ENCODE measurements at places on chromosomes 6 and 20.

GRCh38 chr6:150680510-150680909 is 80.8 kb downstream of the PLEKHG1 start:
- DNase-seq, result no peak

DNA sequence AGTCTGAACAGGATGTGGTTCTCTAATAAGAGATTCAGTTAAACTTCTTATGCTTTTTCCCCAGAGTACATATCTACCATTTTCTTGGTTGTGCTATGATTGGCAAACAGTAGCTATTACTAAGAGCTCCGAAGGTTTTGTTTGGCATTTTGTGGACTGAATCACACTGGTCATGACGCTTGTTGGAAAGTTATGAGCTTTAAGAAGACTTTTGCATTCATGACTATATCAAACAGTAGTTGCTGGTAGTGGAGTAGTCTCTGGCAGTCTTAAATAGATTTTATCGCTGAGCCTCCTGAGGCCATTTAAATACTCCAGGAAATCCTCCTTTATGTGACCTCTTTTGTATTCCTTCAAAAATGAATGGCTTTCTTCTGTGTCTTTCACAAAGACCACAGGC is 40.8 kb downstream of the CCDC170 start:
- DNase-seq, result no peak

GRCh38 chr6:157428427-157429202 is 47.6 kb downstream of the ZDHHC14 start:
- peak; percentile 77 for DNase-seq

- DNase-seq, result no peak
Observed at GRCh38 chr20:51162015-51162414, 139.1 kb upstream of the KCNG1 start.

GRCh38 chr6:157054531-157054979 is 268.8 kb downstream of the TMEM242 start:
- DNase-seq, result peak; percentile 66

DNA sequence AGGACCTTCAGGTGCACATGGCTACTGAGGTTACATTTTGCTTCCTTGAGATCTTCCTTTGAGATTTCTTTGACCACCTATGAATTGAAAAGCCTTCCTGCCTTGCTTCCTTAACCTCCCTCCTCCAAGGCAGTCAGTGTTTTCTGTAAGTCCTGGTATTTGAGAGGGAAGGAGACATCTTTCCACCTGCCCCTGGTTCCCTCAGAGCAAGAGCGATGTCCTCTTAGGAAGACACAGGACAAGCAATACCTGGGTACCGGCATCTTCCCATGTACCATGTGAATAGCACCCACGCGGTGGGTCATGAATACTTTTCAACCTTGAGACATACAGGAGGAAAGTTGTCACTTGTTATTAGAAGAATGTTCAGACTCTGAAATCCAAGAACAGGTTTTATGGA is 37.1 kb downstream of the GINS1 start:
- DNase-seq, result peak; percentile 13

GRCh38 chr6:53939830-53940229 is 145.0 kb downstream of the LRRC1 start:
- DNase-seq, result no peak

- DNase-seq, result no peak
Observed at GRCh38 chr6:148745926-148746325, 904 bp upstream of the UST start.

DNA sequence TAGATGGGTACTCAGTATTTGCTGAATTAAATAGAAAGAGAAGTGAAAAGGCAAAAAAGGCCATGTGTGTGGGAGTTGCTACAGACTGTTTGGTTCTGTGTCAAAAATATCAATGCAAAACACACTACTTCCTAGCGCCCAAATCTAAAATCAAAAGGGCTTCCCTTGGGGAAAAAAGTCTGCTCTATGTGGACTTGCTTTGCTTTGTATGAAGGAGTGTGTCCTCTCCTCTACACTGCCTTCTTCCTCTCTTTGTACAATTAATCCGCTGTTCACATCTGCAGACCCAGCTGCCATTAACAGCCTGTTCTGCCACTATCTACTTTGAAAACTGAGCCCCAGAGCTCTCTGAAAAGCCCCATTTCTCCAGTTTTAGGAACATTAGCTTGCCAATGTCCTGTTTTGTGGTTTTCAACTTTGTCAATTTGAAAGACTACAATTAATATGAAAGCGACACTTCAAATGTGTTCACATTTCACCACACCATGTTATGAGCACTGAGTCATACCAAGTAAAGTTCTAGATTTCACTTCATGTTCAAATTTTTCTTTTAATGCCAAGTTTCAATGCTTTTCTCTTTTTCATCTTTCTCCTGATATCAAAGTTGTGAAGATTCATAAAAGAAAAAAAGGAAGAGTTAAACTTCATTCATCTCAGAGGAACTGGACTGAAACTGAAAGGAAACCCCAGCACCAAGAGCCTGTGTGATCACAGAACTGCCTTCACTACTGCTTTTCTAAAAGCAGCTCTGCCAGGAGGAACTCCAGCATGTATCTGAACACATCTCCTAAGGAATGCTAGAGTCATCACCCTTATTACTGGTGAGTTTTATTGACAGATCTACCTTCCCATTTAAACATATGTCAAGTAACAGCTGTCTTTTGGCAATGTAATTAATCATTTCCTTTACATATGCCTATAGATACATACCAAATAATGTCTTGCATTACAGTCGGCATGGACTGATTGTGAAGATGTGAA is 102.6 kb downstream of the KIF13A start:
- DNase-seq, result no peak

DNA sequence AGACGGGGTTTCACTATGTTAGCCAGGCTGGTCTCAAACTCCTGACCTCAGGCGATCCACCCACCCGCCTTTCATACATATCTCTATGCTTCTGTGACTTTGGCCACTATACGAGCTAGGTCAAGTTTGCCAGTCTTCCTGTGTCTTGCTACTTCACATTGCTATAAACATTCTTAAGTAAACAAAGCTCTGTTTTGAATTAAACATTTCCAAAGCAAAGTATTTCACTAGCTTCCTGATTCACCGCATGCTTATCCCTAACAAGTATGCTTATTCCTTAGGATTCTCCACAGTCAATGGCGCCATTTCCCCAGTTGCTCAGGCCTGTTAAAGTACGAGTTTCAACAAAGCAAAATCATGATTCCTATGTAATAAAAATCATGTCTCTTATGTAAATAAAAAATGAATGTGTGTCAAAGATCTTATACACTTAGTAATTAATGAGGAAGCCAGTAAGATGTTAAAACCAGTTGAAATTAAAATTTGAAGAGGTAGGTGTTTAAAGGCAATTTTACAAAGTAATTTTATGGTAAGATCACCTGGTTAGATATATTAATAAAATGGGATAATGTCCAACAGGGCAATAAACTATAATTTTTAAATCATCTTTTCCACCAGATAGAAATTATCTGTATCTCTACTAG is 88.5 kb downstream of the PRKN start:
- DNase-seq, result no peak

DNA sequence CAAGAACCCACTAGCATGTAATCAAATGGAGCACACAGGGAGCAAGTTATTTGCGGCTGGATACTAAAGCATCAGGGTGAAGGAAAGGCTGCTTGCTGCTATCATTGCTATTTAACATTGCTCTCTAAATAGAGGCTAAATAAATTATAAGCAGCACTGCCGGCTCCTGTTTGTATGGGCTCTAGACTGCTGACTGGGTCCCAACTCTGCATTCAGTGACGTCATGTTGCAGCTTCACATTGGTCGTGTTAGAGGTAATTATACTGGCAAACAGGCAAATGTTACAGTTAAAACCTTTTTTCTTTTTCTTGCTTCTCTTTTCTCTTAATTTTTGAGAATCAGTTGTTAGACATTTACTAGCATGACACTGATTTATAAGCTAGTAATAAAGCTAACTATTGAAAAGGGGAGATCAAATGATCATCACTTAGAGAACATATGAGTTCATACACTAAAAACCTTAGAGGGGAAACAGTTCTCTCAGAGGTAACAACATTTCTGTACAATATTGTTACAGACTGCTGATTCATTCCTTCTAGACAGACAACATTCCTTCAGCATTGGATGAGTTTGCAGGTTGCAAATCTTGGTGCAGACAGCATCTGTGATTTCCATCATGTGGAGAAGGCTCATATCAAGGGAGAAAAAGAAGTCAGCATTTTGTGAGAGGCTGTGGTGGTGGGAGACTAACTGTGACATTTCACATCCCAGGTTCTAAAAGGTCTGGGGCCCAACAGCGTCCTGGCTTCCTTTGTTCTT is 15.9 kb downstream of the RFPL4B start:
- DNase-seq, result no peak

DNA sequence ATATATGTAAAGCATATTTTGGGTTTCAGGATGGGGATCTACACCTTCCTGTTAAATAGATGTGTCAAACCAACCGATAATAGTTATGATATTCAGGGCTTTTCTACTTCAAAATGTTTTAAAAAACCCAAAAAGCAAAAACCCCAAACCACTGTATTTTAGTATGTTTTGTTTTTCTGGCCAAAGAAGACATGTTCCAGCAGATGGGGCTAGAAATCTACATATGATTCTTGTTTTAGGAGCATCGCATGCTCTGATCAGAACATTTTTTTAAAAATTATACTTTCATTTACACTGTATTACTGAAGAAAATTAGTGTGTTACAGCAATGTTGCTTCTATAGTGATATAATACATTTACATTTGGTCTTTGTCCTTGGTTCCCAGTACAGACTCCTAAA is 11.0 kb downstream of the RMND1 start:
- no peak for DNase-seq

GRCh38 chr20:10079964-10080363 is 45.2 kb downstream of the ANKEF1 start:
- DNase-seq, result no peak

GRCh38 chr6:145214570-145214969 is 520.8 kb downstream of the EPM2A start:
- DNase-seq, result no peak

- peak; percentile 57 for DNase-seq
Observed at GRCh38 chr20:44073011-44073674, 113.8 kb downstream of the JPH2 start.

DNA sequence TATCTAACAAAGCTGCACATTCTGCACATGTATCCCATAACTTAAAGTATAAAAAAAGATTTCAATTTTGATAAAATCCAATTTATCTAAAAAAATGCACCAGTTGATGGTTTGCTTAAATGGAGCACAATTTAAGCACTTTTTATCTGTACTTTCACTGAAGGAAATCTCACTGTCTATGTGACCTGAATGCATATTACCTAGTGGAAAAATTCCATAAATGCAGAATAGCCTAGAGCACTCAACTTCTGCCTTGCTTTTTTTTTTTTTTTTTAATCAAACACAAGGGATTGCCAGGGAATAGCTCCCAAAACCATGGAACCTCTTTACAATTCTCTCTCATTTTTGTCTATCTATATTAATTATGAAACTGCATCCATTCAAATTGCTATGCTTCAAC is 80.4 kb downstream of the RFPL4B start:
- DNase-seq, result no peak

- no peak for DNase-seq
Observed at GRCh38 chr20:11539450-11539849, 378.2 kb upstream of the BTBD3 start.

- no peak for DNase-seq
Observed at GRCh38 chr6:105596284-105596755, 193.4 kb upstream of the PREP start.

GRCh38 chr20:19341348-19342053 is 129.1 kb downstream of the SLC24A3 start:
- DNase-seq, result no peak

GRCh38 chr6:90224196-90224595 is 72.4 kb downstream of the BACH2 start:
- no peak for DNase-seq

DNA sequence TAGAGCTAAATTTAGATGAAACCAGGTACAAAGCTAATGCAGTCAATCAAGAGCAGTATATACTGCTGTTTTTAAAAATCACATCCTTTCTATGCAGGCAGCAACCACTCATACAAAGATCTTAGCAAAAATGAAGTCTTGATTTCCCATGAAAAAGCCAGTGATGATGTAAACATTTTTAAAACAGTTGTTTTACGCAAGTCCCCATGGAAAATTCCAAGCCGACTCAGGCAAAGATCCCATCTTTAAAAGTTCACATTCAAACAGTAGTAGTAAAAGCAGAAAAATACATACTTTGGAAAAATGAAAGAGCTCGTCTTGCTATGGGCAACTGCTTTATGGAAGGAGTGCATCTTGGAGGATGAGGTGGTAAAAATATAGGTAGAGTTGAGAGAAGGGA is 84.0 kb downstream of the RCAN2 start:
- DNase-seq, result no peak

DNA sequence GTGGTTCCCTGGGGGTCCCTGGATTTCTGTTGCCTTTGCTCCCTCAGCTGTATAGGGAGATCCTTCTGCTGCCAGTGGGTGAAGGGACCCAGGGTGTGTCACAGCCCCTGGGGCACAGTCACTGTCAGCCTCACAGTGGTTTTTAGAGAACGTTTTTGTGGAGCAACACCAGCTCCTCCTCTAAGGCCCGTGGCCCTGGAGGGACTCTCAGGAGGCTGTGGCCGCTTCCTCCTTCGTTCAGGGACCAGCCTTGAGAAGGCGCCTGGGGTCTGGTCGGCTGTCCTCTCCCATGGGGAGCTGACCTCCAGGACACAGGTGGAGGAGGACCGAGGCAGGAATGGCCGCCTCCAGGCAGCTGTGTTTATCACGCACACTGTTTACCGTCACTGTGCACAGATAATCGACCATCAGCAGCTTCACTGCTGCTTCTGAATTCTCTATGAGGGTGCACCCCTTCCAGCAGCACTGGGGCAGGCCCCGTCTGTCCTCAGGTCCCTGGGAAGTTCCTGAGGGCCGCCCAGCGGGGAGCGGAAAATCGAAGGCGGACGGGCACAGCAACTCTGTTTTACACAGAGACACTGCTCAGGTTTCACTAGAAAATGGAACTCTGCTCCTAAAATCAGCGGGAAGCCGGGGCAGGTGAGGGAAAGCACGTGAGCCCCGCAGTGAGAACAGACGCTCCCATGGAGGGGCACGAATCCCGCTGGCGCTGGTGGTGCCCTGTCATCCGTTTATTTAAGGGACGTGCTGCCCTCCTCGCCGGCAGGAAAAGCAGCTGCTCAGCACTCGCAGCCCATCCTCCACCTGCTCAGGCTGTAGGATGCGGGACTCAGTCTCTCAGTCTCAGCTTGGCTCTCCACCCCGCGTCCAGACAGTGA is 10.4 kb upstream of the FRMD1 start:
- DNase-seq, result no peak

DNA sequence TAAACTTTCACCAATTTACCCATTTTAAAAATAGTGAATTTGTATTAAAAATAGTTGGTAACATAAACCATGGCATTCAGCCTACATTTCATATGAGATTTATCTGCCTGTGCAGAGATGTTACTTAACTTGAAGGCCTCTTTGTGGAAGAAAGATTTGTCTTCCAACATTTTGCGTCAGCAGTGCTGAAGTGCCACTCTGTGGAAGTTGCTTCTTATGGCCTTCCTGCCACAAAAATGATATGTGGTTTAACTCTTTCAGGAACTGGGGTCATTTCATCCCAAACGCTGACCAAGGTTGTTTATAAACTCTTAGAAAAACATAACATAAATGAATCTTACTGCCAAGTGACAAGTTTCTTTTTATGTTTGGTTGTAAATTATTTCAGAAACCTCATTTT is 246.8 kb downstream of the ARID1B start:
- DNase-seq, result no peak

GRCh38 chr20:35091816-35092523 is 637 bp downstream of the TRPC4AP start:
- DNase-seq, result no peak

GRCh38 chr20:64119681-64120341 is 12.4 kb upstream of the NPBWR2 start:
- no peak for DNase-seq

- no peak for DNase-seq
Observed at GRCh38 chr6:73491377-73491776, 29.5 kb downstream of the EEF1A1 start.

Measured in activated CD8-positive, alpha-beta memory T cell treated with anti-CD3 and anti-CD28 coated beads for 24 hours (primary cell).